ENCODE measurements at places on chromosomes 3 and 15. TPM values are rescaled to one million over a fixed set of nuclear protein-coding genes. Genes with fewer than 3 reads are reported as not detected.

DNA sequence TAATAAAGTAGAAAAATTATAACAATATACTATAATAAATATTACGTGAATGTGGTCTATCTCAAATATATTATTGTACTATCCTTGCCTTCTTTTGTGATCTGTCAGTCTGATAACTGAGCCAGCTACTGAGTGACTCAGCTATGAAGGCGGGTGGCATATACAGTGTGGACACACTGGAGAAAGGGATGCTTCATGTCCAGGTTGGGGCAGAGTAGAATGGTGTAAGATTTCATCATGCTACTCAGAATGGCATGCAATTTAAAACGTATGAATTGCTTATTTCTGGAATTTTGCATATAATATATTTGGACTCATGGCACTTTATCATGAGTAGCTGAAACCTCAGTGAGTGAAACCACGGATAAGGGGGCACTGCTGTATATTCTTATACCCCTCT is 172.9 kb upstream of the TBC1D5 start:
- DNase-seq: no peak

DNA sequence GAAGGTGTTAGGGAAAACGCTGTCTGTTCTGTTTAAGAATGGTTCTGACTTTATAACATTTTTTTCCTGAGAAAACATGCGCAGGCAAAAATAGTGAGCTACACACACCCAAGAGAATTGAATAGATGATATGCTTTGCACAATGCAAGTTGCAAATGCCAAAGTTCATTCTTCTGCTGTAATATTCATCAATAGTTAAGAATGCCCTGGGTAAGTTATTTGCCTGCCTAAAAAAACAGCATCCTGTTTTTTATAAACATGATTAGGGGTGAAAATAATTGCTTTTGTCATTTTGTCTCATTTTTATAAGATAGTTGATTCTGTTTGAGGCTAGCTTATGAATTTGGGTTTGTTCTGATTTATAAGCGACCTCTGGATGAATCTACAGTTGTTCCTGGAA is 99.4 kb downstream of the DTWD1 start:
- no peak for DNase-seq

DNA sequence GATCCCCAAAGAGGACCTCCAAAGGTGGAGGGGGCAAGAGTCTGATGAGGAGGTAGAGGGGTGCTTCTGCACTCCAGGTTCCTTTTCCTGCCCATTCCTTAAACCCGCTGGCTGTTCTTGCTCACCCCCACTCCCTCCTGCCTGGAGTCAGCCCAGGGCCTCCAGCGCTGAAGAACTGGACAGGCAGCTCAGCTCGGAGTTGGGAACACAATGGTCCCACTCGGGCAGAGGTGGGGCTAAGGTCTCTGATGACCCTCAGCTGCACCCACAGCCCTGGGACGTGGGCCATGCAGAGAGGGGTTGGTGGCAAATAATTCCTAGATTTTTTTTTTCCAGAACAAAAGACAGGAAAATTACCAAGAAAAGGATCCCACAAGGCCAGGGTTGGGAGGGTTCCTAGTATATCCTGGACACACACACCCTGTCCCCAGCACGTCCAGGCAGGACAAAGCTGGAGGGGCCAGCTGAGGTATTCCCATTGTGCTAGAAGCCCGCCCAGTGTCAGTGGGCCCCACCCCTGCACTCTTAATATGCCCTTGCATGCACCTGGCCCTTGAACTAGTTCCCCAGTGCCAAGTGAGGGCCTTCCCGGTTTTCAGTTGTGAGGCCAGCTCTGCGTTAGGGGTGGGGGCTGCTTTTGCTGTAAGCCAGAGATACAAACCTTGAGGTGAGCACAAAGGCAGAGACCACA is 22.1 kb upstream of the IP6K2 start:
- DNase-seq: peak; percentile 7

- peak; percentile 89 for DNase-seq
These were observed at the start of gene LPCAT4 for GRCh38 chr15:34367101-34368081. TSS of gene LPCAT4 (minus strand) at chr15:34367196. CDS start at chr15:34367100, 96 bp downstream.

DNA sequence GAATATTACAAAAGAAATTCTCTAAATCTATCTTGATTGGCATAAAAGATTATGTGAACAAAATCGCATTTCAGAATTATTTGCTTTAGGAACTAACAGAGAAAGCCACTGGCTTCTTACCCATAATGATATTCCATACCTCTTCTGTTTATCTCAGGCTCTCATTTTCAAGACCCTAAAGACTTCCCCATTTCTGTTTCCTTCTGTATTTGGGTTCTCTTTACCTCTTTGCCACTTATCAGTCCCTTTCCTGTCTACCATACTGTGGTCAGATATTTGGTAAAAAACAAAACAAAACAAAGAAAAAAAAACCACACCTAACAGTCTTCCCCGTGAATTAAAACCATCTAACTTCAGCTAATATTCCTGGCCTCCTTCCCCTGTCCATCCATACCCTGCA is 108.5 kb downstream of the LRRC28 start:
- no peak for DNase-seq

DNA sequence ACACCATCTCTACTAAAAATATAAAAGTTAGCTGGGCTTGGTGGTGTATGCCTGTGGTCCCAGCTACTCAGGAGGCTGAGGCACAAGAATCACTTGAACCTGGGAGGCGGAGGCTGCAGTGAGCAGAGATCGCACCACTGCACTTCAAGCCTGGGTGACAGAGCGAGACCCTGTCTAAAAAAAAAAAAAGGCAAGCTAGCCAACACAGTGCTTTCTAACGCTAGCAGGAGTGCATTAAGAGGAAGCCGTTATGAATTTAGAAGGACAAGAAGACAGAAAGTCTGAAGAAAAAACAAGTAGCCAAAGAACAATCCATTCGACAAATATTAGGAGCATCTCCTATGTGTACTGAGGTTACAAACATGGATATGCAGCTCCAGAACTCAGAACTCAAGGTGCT is 28.6 kb downstream of the BHLHE40 start:
- DNase-seq: no peak

- peak; percentile 5 for DNase-seq
These were observed 300.2 kb upstream of the TRIM42 start for GRCh38 chr3:140377644-140378043.

DNA sequence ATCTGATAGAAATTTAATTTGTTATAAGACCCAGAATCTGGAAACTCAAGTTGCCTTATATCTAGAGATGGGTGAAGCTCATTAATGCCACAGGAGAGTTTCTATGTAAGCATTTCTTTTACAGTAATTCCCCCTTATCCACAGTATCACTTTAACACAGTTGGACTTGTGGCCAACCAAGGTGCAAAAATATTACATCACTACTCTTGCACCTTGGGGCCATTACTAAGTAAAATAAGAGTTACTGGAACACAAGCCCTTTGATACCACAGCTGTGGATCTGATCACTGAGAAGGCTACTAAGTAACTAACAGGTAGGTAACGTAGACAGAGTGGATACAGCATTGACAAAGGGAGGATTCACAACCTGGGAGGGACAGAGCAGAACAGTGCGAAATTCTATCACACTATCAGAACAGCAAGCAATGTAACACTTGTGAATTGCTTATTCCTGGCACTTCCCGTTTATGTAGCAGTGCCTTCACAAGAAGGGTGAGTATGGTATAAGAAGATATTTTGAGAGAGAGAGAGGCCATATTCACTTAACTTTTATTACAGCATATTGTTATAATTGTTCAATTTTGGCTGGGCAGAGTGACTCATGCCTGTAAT is 33.9 kb upstream of the TOPBP1 start:
- DNase-seq: no peak

- no peak for DNase-seq
These were observed 113.4 kb downstream of the RORA start for GRCh38 chr15:61115679-61116078.

GRCh38 chr15:82058026-82058425 is 12.2 kb upstream of the MEX3B start:
- no peak for DNase-seq

GRCh38 chr15:43207024-43207423 is 13.8 kb downstream of the EPB42 start:
- no peak for DNase-seq

DNA sequence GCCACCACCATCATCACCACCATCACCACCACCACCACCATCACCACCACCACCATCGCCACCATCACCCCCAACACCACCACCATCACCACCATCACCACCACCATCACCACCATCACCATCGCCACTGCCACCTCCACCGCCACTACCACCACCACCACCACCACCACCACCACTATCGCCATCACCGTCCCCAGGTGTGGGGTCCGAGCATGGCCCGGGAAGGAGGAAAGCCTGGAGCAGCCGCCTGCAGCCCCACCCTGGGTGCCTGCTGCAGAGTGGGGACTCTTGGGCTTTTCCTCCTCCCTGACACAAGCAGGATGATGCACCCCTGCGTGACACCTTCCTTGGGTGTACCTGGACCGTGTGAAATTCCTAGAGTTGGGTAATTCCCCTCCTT is 43.9 kb downstream of the MUC4 start:
- DNase-seq: no peak

GRCh38 chr3:52218454-52218853 is 7.0 kb downstream of the TLR9 start:
- peak; percentile 33 for DNase-seq

- DNase-seq: peak; percentile 32
These were observed 3.8 kb upstream of the GABPB1 start for GRCh38 chr15:50358845-50359244.

DNA sequence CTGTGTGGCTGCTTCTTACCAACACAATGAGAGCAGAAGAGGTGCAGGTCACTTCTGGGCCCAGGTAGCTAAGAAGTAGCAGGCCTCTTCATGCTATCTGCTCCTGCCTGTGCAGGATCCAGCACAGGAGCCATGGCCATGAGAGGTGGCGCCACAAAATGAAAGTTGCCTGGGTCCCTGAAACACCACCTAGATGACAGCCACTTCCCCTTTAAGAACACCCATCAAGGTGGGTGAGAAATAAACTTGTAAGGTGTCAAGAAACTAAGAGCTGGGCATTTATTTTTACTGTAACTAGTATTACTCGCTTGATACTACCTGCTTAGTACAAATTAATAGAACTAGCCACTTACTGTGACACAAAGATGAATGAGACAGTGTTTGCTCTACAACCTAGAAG is 484.6 kb upstream of the TBL1XR1 start:
- no peak for DNase-seq

GRCh38 chr3:66350601-66351000 is 129.8 kb downstream of the SLC25A26 start:
- no peak for DNase-seq

STAB1 gene
- 136 TPM for total RNA-seq

GABRB3 gene
- 0.40 TPM for total RNA-seq

GP5 gene
- under 0.01 TPM for total RNA-seq

EPB42 gene
- not detected for total RNA-seq

CPEB1 gene
- under 0.01 TPM for total RNA-seq

NAALADL2 gene
- total RNA-seq: 0.20 TPM

GCHFR gene
- 17.5 TPM for total RNA-seq

GBE1 gene
- 63.4 TPM for total RNA-seq

TLR9 gene
- not detected for total RNA-seq

CGNL1 gene
- total RNA-seq: 17.9 TPM

P2RY13 gene
- total RNA-seq: not detected

SEMA5B gene
- total RNA-seq: under 0.01 TPM
